ENCODE measurements at places on chromosomes 4 and X.
A peak's percentile ranks its signal among the peaks of the same experiment; 100 is the strongest.

DNA sequence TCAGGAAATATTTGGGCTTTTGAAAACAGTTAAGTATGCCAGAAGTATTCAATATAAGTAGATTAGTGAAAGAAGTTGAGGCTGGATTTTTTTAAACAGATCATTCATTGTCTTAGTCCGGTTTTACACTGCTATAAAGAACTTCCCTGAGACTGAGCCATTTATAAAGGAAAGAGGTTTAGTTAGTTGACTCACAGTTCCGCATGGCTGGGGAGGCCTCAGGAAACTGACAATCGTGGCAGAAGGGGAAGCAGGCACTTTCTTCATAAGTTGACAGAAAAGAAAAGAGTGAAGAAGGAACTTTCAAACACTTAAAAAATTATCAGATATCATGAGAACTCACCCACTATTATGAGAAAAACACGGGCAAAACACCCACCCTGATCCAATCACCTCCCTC, 31.1 kb upstream of the CYLC1 start:
- DNase-seq, result no peak

DNA sequence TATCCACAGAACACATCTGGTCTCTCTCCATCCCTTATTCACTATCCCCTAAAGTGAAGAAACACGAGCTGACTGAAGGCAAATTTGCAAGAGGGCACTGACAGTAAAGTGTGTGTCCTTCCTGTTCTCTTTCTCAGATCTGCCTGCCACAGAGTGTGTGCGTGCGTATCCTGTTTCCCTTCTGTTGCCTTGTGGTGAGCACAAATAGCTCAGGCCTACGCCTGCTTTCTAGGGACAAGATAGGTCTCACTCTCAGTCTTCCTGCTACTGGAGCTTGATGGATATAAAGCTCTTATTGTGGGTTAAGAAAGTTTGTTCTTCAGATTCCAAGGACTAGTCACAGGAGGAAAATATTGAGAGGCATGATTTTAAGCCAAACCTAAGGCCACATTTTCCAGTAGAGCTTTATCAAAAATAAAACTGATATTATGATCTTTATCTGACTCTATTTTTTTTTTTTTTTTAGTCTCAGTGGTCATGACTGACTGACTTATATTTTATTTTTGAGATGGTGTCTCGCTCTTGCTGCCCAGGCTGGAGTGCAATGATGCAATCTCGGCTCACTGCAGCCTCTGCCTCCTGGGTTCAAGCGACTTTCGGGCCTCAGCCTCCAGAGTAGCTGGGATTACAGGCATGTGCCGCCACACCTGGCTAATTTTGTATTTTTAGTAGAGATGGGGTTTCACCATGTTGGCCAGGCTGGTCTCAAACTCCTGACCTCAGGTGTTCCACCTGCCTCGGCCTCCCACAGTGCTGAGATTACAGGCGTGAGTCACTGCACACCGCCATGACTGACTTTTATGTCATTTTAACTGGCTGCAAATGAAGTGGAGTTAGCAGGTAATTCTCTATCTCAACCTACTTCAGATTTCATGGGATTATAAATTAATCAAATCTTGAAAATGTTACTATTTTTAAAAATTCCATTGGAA, 140.3 kb upstream of the SH3RF1 start:
- DNase-seq, result no peak

DNA sequence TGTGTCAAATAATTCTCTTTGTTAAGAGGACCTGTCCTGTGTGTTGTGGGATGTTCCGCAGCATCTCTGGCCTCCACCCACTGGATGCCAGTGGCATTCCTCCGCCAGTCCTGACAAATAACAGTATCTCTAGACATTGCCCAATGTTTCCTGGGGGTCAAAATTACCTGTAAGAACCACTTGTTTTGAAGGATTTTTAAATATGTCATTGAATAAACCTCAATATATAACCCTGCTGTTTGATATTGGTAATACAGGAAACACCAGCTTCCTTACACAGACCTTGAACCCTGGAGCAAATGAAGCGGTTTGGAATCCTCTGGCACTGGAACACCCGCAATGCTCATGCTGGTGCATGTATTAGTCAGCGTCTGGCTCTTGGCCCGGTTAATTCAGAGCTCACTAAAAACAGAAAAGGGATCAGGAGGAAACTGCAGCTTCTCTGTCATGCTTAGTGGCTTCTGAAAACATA, 101.3 kb downstream of the TBL1X start:
- peak; percentile 70 for DNase-seq

GRCh38 chr4:10554121-10554520, 96.9 kb upstream of the ZNF518B start:
- no peak for DNase-seq

DNA sequence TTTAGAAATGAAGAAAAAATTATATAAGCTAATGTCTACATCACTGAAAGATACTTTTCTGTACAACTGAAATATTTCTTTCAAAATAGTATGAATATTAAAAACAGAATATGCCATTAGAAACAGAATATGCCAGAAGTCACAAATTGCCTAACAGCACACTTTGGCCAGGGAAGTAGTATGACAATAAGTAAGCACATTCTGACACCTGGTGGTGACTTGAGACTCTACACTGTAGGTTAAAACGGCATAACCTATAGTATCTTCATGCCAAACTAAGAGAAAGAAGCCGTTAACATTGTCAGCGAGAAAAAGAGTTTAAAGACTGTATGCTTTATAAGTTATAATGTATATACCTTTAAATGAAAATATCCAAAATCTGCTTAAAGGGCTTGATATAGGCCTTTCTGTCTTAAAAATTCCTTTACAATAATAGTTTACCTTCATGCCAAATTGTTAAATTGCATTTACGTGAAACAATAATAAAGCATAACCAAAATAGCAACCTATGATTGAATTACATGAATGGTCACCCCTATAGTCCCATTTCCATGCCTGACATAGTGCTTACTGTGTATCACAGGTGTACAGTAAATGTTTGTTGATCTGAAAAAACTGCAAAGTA, 32.8 kb downstream of the FAM13A start:
- DNase-seq, result no peak

DNA sequence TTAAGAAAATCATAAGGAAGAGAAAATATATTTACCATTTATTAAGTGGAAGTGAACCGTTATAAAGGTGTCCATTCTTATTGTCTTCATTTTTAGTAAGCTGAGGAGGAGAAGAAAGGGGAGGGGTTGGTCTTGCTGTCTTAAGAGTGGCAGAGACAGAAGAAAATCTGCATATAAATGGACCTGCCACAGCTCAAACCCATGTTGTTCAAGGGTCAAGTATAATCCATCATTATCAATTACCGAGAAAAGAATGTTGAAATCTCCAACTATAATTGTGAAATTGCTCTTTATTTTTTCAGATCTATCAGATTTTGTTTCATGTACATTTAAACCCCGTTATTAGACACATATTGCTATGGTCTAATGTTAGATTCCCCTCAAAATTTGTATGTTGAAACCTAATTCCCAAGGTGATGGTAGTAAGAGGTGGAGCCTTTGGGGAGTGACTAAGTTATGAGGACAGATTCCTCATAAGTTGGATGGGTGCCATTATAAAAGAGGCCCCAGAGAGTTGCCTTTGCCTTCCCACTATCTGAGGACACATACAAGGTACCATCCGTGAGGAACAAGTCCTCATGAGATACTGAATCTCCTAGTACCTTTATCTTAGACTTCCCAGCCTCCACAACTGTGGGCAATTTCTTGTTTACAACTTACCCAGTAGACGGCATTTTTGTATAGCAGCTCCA, 58.5 kb upstream of the SMAD1 start:
- DNase-seq, result no peak

- no peak for DNase-seq
These were observed 48.1 kb downstream of the SRPX start for GRCh38 chrX:38172596-38172995.

DNA sequence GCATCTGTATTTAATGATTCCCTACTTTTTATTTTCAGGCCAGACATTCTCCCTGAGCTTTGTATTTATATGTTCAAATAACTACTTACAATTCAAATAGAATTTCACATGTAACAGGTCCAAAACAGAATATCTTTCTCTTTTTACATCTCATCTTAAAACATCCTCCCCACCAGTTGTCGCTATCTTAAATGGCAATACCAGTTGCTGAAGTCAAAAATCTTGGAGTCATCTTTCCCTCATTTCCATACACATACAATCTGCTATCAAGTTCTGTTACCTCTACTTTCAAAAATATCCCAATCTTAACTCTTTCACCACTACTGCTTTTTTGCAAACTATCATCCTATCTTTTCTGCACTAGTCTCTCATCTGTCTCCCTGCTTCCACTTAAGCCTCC, 330.5 kb downstream of the STPG2 start:
- DNase-seq, result no peak

DNA sequence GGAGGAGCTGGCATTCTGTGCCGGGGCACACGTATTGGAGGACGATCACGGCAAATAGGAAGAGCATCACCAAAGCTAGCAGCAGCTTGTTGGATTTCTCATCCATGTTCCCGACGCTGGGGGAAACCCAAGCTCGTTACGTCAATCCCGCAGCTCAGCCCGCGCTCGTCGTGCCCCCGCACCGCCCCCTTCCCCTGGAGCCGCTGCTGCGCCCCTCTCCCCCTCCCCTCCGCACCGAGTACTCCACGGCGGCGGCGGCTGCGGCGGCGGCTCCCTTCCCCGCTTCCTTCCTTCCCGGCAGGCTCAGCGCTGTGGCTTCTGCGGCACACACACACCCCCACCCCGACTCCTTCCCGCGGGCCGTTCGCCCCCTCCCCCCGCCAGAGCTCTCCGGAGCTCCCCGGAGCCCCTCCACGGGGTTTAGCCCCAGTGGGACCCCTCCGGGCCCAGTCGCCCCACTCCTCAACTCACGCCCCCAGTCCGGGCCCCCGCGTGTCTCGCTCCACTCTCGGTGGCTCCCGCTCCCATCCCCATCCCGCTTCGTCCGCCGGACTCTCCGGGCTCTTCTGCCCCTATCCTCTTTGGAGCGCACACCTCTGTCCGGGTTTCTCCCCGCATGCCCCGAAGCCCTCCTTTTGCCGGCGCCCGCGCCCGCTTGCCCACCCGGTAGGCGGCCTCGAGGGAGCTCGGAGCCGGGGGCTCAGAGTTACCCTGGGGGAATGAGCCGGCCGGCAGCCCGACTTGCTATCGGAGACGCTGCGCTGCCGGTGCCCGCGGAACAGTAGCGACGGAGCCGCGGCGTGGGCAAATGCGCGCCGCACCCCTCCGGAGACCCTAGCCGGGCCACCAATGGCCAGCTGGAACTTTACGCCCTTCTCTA, 978 bp downstream of the HS6ST2 start:
- DNase-seq, result no peak

- no peak for DNase-seq
These were observed 49.6 kb downstream of the TSC22D3 start for GRCh38 chrX:107725761-107726555.

GRCh38 chr4:119209077-119209476, 3.4 kb upstream of the USP53 start:
- DNase-seq, result no peak

DNA sequence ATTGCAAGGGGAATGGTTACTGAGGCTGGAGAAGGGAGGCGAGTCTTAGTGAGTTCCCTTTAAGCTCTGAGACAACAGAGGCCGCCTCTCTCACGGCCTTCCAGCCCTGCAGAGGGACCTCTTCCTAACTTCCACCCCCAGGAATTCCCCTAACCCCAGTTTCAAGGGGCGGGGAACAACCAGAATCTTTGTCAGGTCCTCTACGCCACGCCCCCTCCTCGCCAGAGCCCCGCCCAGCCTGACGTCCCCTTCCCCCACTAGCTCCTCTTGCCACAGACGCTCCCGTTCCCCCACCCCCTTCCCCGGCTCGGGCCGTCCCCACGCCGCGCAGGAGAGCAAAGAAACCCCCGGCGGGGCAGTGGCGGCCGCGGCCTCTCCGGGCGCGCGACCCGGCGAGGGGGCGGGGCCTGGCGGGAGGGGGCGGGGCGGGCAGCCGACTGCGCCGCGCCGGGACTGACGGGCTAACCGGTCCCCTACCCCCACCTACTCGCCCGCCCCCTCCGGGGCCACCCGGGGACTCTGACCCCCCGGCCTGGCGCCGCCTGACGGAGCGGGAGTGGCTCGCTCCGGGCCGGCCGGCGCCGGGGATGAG, 12.3 kb upstream of the TMEM156 start:
- peak; percentile 95 for DNase-seq

DNA sequence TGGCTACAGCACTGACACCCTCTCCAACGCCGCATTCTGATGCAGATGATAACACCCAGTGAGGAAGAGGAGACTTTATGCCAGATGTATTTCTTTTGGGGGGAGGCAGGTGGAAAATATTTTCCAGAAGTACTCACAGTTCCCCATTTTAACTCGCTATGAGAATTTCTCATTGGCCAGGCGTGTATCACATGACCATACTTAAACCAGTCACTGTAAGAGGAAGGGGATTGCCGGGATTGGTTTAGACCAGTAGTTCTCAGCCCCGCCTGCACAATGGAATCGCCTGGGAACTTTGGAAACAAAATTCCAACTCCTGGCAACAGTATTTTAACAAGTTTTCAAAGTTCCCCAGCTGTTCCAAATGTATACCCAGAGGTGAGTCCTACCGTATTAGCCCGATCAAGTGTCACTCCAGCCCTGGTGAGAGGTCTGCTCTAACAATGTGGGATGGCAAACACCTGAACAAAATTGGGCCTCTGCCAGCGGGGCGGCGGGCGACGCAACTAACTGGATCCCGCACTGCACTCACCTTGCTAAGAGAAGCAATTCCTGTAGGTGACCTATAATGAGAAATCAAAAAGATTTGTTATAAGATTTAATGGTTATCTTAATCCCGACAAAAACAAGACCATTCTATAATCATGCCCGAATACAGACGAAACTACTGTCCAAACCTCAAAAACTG, 2.9 kb upstream of the MSL3 start:
- DNase-seq, result no peak

- DNase-seq, result no peak
These were observed 3.2 kb upstream of the FGF2 start for GRCh38 chr4:122823476-122823875.

GRCh38 chr4:98540803-98541202, 117.6 kb downstream of the TSPAN5 start:
- DNase-seq, result no peak

- no peak for DNase-seq
These were observed 149.9 kb upstream of the PAQR3 start for GRCh38 chr4:79088946-79089691.

Measured in Right ventricle myocardium superior (tissue), 1 donor.